ENCODE measurements at places on chromosomes 13 and 19.

DNA sequence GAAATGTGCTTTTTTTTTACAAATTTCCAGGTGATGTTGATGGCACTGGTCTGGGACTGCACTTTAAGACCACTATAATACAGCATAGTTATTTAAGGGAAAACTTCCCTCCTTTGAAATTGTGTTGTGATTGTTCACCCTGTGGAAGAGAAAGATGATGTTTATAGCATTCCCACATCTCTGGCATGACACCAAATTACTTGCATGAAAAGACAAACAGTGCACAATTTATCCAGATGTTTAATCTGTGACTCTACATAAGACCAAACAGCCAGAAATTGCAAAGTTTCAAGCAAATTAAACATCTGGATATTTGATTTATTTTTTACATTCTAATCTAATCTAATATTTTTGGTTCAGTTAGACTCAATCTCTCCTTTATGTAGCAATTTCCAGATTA, 51.6 kb downstream of the UFM1 start:
- DNase-seq = no peak

DNA sequence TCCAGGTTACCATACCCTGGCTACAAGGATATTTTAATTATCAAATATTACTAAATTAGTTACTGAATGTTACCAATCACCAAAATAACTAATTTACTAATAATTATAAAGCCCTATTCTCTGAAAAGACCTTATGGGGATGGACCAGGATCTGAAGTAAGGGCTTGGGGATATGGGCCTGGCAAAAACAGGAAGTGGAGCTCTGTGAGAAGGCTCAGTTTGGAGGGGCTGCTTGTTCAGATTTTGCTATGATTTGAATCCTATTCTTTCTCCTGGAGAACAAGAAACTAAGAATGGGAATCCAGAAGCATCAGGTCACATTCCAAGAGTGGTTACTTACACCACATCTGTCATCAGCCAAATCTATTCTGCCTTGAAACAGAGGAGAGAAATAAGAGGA, 148.1 kb downstream of the DNAJC15 start:
- DNase-seq = no peak

GRCh38 chr13:75217949-75218348, 264.0 kb downstream of the TBC1D4 start:
- DNase-seq = peak; percentile 29

DNA sequence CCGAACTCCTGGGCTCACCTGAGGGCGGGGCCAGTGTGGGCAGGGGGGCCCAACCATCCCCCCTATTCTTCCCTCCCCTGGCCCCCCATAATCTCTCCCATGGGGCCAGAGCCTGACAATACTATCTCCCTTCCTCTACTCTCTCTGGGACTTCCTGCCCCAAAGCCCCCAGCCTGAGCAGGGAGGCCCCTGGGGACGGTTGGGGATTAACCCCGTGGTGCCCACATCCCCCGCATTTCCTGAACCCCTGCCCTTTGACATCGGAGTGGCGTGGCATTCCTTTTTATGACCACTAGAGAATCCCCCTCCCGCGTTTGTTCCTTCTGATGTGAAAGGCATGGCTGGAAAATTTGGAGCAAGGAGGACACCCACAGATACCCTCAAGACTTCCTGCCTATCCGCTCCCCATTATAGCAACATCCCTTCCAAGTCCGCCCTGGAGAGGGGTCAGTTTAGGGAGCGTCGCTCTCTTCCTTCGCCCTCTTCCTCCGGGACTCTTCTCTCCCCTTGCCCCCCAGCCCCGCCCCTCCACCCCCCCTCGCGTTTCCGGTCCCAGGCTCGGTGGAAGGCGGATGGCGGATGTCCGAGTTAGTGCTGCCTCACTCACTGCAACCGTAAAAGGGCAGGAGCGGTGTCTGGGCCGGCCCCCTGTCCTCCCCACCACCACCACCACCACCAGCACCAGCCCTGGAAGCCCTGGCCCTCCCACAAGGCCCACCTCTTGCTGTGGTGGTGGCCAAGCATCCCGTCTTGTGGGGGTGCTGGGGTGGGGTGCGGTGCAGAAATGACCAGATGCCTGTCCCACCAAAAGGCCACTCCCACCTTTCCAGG, 1.8 kb downstream of the VASP start:
- peak; percentile 38 for DNase-seq

GRCh38 chr13:112351825-112352224, 24.3 kb upstream of the SPACA7 start:
- no peak for DNase-seq

Measured in retina (tissue), 1 donor.